ENCODE measurements at places on chromosomes 6 and 20. TPM values are rescaled to one million over a fixed set of nuclear protein-coding genes. Genes with fewer than 3 reads are reported as not detected.

SLC26A8 gene
- not detected for total RNA-seq

DNA sequence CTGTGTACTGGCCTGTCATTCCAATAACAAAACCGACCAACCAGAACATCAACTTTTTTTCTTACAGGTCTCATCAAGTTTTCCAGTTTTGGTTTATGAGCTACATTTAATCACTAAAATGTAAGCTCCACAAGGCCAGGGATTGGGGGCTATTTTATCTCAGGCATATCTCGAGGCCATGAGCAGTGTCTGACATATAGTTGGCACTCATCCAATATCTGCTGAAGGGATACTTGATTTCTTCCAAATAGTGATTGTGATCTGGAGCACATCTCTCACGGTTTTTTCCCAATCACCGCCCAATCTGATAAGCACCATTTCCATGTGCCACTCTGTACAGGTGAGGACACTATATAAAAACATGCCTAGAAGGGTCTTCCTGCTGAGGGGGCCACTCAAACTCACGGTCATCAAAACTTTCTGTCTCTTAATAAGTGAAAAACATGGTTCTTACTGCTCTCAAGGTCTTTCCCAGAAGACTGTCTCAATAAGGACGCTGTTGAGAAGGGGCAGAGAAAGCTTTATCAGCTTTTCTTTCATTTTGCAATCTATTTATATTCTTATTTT is 65.5 kb downstream of the MAN1A1 start:
- H3K4me3 ChIP-seq, result no peak overlapping the region
- peaks cover 5% of the 10 kb centered on the region for H3K4me1 ChIP-seq
- H3K36me3 ChIP-seq, result no peaks in the 10 kb centered on the region
- no peak for DNase-seq
- no peaks in the 10 kb centered on the region for H3K27me3 ChIP-seq

TUBB2A gene
- total RNA-seq, result 92.3 TPM

DNA sequence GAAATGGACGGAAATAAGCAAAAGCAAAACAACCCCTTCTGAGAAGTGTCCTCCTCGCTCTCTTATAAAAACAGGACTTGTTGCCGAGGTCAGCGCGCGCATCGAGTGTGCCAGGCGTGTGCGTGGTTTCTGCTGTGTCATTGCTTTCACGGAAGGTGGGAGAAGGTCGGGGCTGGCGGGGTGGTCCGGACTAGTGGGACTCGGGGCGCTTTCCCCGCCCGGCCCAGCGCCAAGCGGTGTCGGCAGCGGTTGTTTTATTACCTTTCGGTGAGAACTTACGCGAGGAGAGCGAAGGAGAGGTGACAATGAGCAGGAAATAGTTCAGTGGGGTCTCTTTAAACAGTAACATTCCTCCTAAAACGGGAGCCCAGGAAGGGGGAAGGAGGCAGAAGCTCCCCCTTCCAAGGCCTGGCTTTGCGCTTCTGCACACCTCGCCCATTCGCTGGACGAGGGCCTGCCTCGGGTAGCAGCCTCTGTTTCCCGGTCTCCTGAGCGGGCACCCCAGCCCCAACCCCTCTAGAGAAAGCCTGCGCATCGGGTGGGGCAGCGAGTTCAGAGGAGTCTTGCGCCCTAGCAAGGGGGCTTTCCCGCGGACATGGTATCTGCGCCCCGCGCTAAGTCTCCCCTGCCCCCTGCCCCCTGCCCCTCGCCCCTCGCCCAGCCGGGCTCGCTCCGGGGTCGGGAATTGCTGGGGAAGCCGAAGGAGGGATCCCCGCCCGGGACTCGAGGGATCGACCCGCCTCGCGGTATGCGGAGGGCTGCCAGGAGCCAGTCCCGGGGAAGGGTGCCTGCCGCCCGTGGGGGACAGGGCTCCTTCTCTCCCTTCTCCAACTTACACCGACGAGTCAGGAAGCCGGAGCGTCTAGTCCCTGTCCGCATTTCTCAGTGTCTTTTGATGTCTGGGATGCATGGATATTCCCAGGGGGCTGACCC is 1.2 kb upstream of the TBXT start:
- no peaks in the 10 kb centered on the region for H3K36me3 ChIP-seq
- peaks cover 12% of the 10 kb centered on the region for H3K4me1 ChIP-seq
- no peak overlapping the region for H3K27ac ChIP-seq
- peak overlapping the region; percentile 72 for H3K4me3 ChIP-seq

GRCh38 chr6:30507849-30508827 is 18.8 kb downstream of the HLA-E start:
- peaks cover 5% of the 10 kb centered on the region for H3K27me3 ChIP-seq
- no peak overlapping the region for H3K4me3 ChIP-seq
- no peak overlapping the region for H3K27ac ChIP-seq
- H3K4me1 ChIP-seq, result peaks cover 3% of the 10 kb centered on the region
- no peak for DNase-seq

- H3K27me3 ChIP-seq, result no peaks in the 10 kb centered on the region
- H3K36me3 ChIP-seq, result peaks cover 20% of the 10 kb centered on the region
- peaks cover 8% of the 10 kb centered on the region for H3K4me1 ChIP-seq
- no peak for DNase-seq
Measured at GRCh38 chr6:128070406-128070805, 169.5 kb upstream of the THEMIS start.

DNA sequence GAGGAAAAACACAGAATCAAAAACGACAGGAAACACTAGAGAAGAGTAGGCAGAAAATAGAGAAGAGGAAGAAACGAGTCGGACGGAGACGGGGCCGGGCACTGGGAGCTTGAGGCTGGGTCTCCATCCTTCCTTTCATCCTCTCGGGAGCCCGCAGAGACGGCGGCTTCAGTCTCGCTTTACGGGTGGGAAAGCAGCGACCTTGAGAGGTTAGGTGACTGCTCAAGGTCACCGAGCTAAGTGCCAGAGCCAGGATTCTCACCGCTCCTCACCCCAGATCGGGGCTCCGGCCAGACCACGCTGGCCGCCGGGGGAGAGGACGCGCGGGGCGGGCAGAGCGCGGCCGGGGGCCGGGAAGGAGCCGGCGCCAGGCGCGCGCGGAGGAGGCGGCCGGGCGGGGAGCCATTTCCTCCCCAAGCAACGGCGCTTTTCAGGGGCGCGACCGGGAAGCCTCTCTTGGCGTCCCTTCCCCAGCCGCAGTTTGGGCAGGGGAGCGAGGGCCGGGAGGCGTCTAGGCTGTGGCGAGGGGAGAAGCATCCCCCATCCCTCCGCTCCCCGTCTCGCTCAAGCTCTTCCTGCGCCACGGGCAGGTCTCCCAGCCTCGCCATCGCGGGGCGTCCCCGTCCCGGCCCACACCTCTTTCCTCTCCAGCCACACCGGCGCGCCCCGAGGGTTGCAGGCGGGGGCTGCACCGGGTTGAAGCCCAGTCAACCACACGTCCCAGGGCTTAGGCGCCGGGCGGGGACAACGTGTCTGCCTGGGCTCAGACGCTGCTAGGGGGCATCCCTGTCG is 24.1 kb upstream of the MAP3K7 start:
- peak overlapping the region; percentile 70 for H3K27ac ChIP-seq
- no peaks in the 10 kb centered on the region for H3K36me3 ChIP-seq
- peak overlapping the region; percentile 78 for H3K4me3 ChIP-seq

PXT1 gene
- not detected for total RNA-seq

- DNase-seq, result no peak
- no peaks in the 10 kb centered on the region for H3K36me3 ChIP-seq
- no peaks in the 10 kb centered on the region for H3K27me3 ChIP-seq
- no peak overlapping the region for H3K4me3 ChIP-seq
Measured at GRCh38 chr6:9848094-9848493, 566.8 kb downstream of the TFAP2A start.

- H3K4me3 ChIP-seq, result no peak overlapping the region
- peaks cover 5% of the 10 kb centered on the region for H3K4me1 ChIP-seq
- peaks cover 12% of the 10 kb centered on the region for H3K27me3 ChIP-seq
- H3K27ac ChIP-seq, result no peak overlapping the region
- DNase-seq, result no peak
Measured at GRCh38 chr6:150320442-150320841, 48.4 kb upstream of the IYD start.

- no peaks in the 10 kb centered on the region for H3K27me3 ChIP-seq
- no peak for DNase-seq
- no peak overlapping the region for H3K4me3 ChIP-seq
- no peaks in the 10 kb centered on the region for H3K4me1 ChIP-seq
- no peak overlapping the region for H3K27ac ChIP-seq
Measured at GRCh38 chr6:49384904-49385303, 78.1 kb downstream of the MMUT start.

FAM209B gene
- total RNA-seq, result 0.55 TPM

DNA sequence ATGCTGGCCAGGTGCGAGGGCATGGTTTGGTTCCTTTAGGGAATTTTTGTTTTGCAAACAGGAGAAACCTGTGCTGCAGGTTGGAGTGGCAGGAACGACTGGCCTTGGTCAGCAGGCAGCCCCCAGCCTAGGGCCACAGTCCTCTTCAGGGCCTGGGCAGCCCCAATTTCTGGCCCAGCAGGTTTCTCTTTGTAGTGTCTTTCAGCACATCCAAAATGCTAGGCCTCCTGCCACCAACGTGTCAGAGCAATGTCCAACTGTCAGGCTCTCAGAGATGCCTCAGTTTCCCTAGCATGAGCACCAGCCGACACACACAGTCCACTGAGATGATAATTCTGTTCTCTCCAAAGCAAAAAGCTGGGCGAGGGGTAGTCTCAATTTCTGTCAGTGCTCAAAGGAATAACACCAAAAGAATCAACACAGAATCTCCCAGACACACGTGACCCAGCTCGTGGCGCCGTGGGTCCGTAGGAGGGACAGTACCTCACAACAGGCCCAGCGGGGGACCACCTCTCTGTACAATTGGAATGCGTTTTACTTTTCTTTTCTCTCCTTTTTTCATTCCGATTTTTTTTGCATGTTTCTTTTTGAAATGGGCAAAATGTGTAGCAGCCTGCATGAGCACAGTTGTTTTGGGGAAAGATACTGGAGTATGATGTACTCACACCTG is 125.9 kb downstream of the TAF4 start:
- no peaks in the 10 kb centered on the region for H3K36me3 ChIP-seq
- no peak overlapping the region for H3K27ac ChIP-seq
- DNase-seq, result no peak
- H3K4me1 ChIP-seq, result no peaks in the 10 kb centered on the region
- no peak overlapping the region for H3K4me3 ChIP-seq
- H3K27me3 ChIP-seq, result no peaks in the 10 kb centered on the region

DNA sequence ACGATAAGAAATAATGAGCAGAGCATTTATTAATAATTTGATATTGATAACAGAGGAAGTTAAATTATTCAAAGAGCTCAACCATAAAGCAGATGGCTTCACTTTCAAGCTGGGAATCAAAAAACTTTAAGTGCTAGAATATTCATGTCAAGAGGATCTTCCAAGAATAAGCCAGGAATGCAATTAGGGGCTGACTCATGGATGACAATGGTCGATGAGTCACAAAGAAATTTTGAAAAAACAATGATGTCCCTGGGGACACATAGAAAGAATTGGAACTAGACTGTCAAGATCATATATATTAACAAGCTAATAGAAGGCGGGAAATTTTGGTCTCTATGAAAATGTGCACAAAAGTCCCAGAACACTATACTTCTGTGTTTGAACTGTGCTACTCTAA is 304.1 kb downstream of the LAMA2 start:
- H3K27ac ChIP-seq, result no peak overlapping the region
- DNase-seq, result no peak
- H3K4me1 ChIP-seq, result peaks cover 20% of the 10 kb centered on the region
- H3K27me3 ChIP-seq, result no peaks in the 10 kb centered on the region

DNA sequence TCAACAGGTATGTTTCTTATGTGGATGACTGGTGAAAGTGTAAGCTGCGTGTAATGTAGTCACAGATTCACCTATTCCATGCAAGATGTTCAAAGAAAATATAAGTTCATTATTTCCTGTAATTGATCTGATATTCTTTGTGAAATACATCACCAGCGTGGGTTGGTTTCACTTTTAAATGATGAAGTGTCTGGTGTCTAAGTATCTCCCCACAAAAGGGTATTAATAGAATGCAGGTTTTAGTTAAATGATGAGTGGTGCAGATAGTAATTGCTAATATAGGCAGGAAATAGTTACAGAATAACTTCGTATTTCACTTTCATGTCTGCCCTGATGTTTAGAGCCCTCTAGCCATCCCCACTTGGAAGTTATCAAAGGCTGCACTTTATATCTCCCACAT is 22.2 kb downstream of the PGBD1 start:
- H3K36me3 ChIP-seq, result peaks cover 15% of the 10 kb centered on the region
- no peak for DNase-seq
- H3K27me3 ChIP-seq, result no peaks in the 10 kb centered on the region
- H3K27ac ChIP-seq, result no peak overlapping the region

GRCh38 chr6:33960345-33961313 is 156.8 kb upstream of the MLN start:
- H3K27me3 ChIP-seq, result peaks cover 22% of the 10 kb centered on the region
- no peak overlapping the region for H3K27ac ChIP-seq
- no peak for DNase-seq
- no peaks in the 10 kb centered on the region for H3K4me1 ChIP-seq
- no peak overlapping the region for H3K4me3 ChIP-seq
- H3K36me3 ChIP-seq, result no peaks in the 10 kb centered on the region

FOXQ1 gene
- not detected for total RNA-seq

GRCh38 chr6:100202417-100203194 is 208.6 kb upstream of the MCHR2 start:
- H3K27ac ChIP-seq, result peak overlapping the region; percentile 95
- DNase-seq, result no peak
- no peak overlapping the region for H3K4me3 ChIP-seq
- H3K36me3 ChIP-seq, result peaks cover 7% of the 10 kb centered on the region
- peaks cover 15% of the 10 kb centered on the region for H3K4me1 ChIP-seq

DNA sequence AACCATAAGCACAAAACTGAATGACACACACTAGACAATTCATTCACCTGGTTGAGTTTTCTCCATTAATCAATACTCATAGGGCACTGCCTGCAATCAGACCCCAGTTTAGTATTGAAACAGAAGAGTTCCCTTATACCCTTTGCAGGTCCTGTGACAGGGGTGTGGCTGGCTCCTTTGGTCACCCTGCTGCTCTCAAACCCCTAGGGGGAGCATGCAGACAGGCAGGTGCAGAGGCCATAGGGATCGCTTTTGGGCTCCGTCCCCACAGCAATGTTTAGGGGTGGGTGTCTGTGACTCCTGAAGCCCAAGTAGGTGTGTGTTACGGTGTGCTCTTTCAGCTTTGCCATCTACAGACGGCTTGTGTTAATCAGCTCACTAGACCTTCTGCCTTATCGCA is 210.4 kb downstream of the CENPW start:
- peaks cover 5% of the 10 kb centered on the region for H3K27me3 ChIP-seq
- DNase-seq, result no peak
- no peak overlapping the region for H3K27ac ChIP-seq
- no peak overlapping the region for H3K4me3 ChIP-seq
- no peaks in the 10 kb centered on the region for H3K36me3 ChIP-seq

GRCh38 chr20:50652702-50653294 is 38.5 kb downstream of the RIPOR3 start:
- H3K36me3 ChIP-seq, result no peaks in the 10 kb centered on the region
- H3K27me3 ChIP-seq, result peaks cover 5% of the 10 kb centered on the region
- no peak for DNase-seq
- no peaks in the 10 kb centered on the region for H3K4me1 ChIP-seq
- H3K27ac ChIP-seq, result no peak overlapping the region
- H3K4me3 ChIP-seq, result no peak overlapping the region

Measured in osteocyte (in vitro differentiated cells).